ENCODE measurements at places on chromosomes 3 and 15.

GRCh38 chr3:24310887-24311286, 183.8 kb downstream of the THRB start:
- DNase-seq = no peak

DNA sequence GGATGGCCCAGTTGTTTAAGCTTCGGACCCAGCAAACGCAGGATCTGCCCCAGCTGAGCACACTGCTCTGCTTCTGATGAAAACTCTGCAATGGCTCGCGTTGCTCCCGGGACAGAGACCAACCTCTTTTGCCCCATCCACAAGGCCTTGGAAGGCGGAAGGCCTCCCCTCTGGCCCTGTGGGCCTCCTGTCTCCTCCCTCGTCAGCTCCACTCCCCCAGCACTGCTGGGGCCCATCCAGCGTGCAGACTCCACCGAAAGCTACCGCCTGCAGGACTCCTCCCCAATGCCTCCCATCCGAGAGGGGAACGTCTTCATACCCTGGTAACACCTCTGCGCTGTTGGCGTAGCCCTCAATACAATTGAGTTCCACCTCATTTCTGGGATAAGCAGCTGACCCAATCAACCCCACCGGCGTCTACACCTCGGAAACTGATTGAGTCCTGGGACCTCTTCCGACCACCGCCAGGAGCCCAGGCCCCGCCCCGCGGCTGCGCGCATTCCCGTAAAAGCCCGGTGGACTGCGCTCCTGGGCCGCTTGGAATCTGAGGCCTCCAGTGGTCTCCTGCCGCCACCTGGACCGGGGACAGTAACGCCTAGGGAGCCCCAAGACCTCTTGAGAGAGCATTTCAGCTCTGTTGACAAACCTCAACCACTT, at the start of gene PRR23E:
Gene PRR23E, plus strand, starts transcription at position 556 of the 657 bp plus-strand sequence. CDS start 3,555 bp downstream, outside the sequence.
- no peak for DNase-seq

DNA sequence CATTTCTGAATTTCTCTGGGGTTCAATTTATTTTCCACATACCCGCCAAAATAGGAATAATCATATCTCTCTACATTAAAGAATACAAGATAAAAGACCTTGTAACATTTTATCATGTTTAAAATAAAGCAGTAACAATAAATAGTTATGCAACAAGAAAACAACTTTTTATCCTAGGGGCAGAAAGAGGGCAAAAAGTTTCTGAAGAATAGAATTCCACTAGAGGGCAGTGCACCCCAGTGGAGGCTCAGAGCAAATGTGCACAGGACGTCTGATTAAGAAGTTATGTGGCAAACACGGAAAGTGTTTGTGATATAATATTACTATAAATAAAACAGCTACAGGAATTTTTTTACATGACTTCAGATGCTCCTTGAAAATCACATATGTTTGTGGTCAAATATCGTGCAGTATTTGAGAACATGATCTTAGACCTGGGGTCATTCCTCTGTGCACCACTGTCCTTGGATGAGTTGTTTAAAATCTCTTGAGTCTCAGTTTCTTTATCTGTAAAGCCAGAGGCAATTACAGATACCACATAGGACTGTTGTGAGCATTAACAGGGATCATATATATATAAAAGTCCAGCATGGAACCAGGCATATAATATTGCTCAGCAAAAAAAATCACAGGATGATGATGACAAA, 13.2 kb upstream of the PIK3R4 start:
- no peak for DNase-seq

GRCh38 chr3:27279123-27279522, 90.1 kb downstream of the NEK10 start:
- DNase-seq = peak; percentile 45

- no peak for DNase-seq
Measured at GRCh38 chr3:106065831-106066230, 197.0 kb upstream of the CBLB start.

DNA sequence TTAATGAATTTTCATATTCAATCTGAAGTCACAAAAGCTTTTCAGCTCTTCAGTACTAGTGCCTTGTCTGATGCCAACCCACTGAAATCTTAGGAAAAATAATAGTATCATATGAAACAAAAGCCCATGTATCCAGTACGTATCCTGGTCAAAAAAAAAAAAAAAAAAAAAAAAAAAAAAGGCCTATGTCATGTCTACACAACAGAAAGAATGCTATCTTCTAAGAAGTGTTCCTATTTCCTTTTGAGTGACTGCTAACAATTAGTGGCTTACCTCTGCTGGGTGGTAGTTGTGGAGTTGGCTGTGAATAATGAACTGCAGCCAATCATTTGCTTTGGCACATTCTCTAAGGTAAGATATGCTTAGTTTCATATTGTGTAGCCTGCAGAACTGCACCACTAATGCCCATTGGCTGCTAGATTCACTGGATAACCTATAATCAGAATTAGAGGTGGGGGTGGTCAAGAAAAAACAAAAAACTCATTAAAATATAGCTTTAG, 59.6 kb downstream of the EIF3J start:
- DNase-seq = no peak

GRCh38 chr15:90981681-90982080, 12.7 kb downstream of the PRC1 start:
- DNase-seq = no peak

DNA sequence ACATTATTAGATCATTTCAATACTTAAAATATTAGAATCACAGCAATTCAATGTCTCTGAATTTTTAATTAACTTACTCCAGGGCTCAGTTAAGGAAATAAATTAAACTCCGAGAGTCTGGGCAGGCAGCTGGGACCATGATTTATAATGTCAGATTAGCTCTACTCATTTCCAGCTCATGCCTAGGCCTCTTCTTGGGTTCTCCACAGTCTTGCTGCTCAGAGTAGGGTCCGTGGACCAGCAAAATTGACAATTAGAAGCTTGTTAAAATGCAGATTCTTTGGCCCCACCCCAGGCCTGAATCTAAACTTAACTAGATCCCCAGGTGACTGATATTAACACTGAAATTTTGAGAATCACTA, 28.2 kb downstream of the ADAMTS9 start:
- no peak for DNase-seq

- DNase-seq = no peak
Measured at GRCh38 chr3:66017591-66017990, 21.1 kb downstream of the MAGI1 start.

DNA sequence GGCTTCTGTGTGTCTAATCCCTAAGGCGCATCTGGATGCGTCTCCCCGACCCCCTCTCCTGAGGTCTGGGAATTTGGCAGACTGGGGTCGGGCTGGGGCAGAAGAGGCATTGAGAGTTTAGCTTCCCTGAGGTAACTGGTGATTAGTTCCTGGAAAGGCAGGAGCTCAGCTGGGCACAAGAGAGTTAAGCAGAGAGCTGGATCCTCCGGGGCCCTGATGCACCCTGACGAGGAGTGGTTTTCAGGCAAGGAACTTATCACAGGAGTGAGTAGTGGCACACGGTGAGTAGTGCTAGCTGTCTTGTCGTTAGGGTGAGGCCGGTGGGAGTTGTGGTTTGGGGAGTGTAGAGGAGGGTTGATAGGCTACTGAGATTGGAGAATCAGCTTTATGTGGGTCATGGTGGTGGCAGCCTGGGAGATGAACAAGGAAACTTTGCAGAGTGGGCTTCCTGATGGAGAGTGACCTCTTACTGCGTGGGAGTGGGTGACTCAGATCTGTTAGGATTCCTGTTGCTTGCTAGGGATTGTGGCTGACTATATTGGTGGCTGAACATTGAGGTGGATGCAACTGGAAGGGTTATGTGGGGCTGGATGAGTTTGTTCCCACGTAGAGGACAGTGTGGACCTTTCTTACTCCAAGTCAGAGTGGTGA, 897 bp downstream of the RAD54L2 start:
- peak; percentile 48 for DNase-seq

GRCh38 chr15:79431636-79432344, at the start of gene MINAR1:
TSS of gene MINAR1 (plus strand) at chr15:79432336. CDS start at chr15:79456148, 23,812 bp downstream.
- peak; percentile 21 for DNase-seq

- DNase-seq = no peak
Measured at GRCh38 chr3:134065252-134066157, 35.8 kb upstream of the SLCO2A1 start.

- no peak for DNase-seq
Measured at GRCh38 chr3:4776980-4777581, 202.2 kb upstream of the BHLHE40 start.

- DNase-seq = no peak
Measured at GRCh38 chr3:143128227-143128955, 8.8 kb downstream of the CHST2 start.

GRCh38 chr3:81726735-81727134, 34.7 kb downstream of the GBE1 start:
- DNase-seq = no peak

- DNase-seq = no peak
Measured at GRCh38 chr15:50049871-50050270, 69.2 kb downstream of the ATP8B4 start.

DNA sequence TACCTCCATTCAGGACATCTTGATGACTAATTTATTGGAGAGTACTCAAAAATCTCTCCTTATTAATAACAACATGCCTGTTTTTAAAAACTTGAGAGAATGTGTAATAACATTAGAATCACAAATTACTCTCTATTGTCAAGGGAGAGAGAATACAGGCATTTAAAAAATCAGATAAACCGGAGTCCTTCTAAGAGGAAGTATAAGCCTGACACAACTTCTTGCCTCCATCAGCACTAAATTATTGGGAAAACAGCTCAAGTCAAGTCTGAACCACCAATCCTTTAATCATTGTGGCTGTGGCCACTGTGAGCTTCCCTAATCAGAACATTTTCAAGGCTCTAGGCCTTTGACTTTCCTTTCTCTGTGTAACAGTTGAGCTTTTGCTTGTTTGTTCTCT, 38.0 kb downstream of the SSR3 start:
- no peak for DNase-seq

- DNase-seq = no peak
Measured at GRCh38 chr3:38609386-38610111, 39.9 kb downstream of the SCN5A start.

DNA sequence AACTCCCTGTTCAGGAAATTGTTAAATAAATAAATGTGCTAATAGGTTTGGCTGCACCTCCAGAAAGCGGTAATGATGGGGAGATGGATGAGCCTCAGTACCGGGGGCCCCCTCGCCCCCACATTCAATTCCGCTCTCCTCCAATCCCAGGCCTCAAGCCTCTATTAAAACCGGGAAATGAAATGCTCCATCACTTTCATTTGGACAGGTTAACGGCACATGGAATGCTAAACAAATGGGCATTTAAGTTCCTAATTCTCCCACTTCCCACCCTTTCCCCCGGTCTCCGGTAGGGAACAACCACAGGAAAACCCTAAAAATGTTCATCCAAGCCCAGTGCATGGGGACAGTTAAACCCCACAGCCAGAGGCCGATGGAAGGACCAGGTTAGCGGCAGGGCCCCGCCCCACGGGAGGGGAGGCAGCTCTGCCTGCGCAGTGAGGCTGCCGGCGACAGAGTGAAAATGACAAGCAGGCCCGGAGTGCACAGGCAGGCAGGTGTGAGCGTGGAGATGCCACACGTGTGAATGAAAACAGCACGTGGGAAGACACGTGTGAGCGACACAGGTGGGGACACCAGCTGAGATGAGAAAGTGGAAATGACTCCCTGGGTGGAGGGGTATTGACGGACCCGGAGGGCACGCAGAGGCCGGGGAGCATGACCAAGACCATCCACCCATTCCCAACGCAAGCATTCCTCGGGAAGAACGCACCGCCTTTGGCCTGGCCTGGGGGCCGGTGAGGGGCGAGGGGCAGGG, 28.1 kb downstream of the RNU5B-1 start:
- no peak for DNase-seq

GRCh38 chr15:70633991-70634390, 129.4 kb downstream of the UACA start:
- DNase-seq = no peak

- DNase-seq = no peak
Measured at GRCh38 chr3:111080413-111080812, 8.8 kb downstream of the NECTIN3 start.

- DNase-seq = no peak
Measured at GRCh38 chr15:26235864-26236263, 372.7 kb upstream of the ATP10A start.

DNA sequence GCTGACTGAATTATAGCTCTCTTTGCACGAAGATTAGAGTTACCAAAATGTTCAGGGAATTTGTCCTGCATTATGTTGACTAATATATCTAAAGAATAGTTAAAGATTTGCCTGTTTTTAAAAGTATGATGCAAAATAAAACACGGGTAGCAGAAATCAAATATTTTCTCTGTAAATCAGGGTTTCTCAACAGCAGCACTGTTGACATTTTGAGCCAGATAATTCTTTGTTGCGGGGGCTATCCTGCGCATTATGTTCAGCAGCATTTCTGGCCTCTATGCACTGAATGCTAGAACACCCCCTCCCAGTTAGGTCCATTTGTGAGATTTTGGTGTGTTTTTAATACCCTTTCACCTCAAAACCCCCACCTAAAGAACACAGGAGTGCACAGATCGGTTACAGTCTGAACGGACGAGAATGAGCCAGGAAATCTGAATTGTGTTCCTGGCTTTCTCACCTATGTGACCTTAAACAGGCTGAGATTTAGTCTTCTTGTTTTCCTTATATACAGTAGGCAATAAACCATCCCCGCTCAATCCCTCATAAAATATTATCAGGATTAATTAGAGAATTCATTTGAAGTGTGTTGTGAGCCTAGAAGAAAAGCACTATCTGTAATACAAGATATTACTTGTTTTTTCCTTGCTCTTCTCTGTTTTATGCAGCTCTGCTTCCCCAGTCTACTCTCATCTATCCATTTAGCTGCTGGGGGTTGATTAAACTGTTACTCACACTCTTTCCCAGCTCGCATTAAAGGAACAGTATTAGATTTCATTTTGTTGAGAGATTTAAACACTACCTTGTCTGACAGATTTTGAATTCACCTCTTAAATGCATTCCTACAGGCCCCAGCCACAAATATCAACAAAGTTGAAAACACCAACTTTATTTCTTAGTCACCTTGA, 247.5 kb upstream of the GOLIM4 start:
- DNase-seq = no peak

- no peak for DNase-seq
Measured at GRCh38 chr3:124520970-124521369, 209.3 kb upstream of the UMPS start.

DNA sequence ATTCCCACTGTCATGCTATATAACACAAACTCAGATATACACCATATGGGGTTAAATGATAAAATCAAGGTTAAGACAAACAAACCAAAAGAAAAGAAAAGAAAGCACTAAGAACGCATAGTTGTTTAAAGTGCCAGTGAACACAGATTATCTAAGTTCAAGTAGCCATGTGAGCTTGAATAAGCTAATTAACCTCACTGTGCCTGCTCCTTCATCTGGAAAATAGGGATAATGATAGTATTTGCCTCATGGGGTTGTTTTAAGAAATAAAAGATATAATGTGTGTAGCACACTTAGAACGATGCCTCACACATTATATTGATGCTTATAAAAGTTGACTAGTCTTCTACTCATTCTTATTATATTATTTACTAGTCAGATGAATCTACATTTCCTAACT, 72.6 kb upstream of the IL12A start:
- no peak for DNase-seq

DNA sequence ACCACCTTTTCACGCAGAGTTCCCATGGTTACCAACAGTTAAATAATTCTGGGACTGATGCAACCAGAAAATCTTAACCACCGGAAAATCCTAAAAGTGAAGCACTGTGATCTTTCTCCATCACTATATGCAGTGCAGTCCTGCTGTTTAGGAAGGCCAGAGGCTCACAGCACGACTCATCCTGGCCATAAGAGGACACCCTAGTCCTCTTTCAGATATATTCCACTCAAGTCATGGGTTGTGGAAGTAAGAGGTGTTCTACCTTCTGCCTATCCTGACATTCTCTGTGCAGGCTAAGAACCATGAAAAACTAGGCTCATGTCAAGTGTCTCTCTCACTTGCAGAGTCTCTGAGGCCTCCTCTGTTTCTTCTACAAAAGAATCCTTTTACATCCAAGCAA, 67.2 kb downstream of the DHX30 start:
- no peak for DNase-seq

GRCh38 chr3:64176461-64176996, 48.7 kb downstream of the PRICKLE2 start:
- no peak for DNase-seq

All from dorsolateral prefrontal cortex (tissue), 122 donors.